Lower lobe of right lung (tissue), 2 donors: ENCODE measurements at places on chromosomes 11 and 22. TPM values are rescaled to one million over a fixed set of nuclear protein-coding genes. Genes with fewer than 3 reads are reported as not detected.

- no peaks in the 10 kb centered on the region for H3K27me3 ChIP-seq
- no peaks in the 10 kb centered on the region for H3K36me3 ChIP-seq
- H3K4me1 ChIP-seq: peaks cover 59% of the 10 kb centered on the region
- no peak overlapping the region for H3K27ac ChIP-seq
Observed at GRCh38 chr11:78798663-78799062, 224.0 kb upstream of the NARS2 start.

DNA sequence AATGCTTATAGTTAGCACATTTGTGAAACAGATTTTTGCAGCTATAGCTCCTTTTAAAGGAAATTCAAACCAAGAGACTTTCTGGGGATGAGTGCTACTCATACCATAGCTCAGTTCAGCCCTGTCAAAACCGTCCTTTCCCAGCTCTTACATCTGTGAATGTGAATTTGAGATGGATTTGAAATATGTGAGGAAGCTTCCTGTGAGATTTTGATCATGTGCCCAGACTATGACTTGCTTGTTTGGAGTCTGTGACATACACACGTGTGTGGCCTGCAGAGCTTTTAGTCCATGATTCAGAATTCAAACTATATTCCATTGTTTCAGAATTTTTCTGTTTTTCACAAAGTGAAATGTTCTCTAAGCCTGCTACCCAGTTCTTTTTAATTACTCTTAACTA is 4.4 kb upstream of the MMP1 start:
- no peak for DNase-seq
- peaks cover 6% of the 10 kb centered on the region for H3K4me1 ChIP-seq
- H3K36me3 ChIP-seq: no peaks in the 10 kb centered on the region
- no peak overlapping the region for H3K27ac ChIP-seq
- no peak overlapping the region for H3K4me3 ChIP-seq

The OLFML1 gene
- 23.2 TPM for total RNA-seq

- H3K27ac ChIP-seq: no peak overlapping the region
- no peak for DNase-seq
- no peaks in the 10 kb centered on the region for H3K4me1 ChIP-seq
- no peak overlapping the region for H3K4me3 ChIP-seq
Observed at GRCh38 chr11:134488512-134488911, 76.5 kb upstream of the B3GAT1 start.

DNA sequence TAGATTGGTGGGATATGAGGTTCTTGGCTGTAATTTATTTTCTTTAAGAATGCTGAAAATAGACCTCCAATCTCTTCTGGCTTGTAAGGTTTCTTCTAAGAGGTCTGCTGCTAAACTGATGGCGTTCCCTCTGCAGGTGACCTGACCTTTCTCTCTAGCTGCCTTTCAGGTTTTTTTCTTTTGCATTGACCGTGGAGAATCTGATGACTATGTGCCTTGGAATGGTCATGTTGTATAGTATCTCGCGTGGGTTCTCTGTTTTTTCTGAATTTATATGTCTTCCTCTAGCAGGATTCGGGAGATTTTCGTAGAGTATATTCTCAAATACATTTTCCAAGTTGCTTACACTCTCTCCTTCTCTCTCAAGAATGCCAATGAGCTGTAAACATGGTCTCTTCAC is 122.2 kb downstream of the DDX10 start:
- H3K27ac ChIP-seq: no peak overlapping the region
- H3K4me1 ChIP-seq: no peaks in the 10 kb centered on the region
- no peak for DNase-seq
- H3K4me3 ChIP-seq: no peak overlapping the region
- H3K27me3 ChIP-seq: no peaks in the 10 kb centered on the region

DNA sequence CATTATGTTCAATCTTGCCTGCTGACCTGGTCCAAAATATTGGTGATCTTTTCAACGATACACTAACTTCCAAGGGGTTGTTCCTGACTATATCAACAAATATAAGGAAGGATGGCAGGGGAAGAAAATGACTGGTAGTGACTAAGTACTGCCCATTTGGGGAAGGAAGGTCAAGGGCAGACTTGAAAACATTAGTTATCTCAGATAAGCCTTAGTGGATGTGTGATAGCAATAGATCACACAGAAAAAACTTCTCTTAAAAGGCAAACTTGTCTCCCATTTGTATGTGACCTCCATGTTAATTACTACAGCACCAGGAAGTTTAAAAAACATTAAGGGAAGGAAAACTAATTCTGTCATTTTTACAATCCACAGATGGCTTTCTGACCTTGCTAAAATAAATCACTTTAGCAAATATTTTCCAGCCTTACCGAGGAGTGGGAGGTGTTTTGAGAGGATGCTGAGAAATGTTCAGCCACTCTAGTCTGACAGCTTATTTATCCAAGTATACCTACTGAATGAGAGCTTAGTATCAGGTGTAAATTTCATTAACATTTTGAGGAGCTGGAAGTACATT is 88.2 kb upstream of the DDI1 start:
- H3K27ac ChIP-seq: no peak overlapping the region
- H3K4me1 ChIP-seq: no peaks in the 10 kb centered on the region
- no peak overlapping the region for H3K4me3 ChIP-seq
- H3K36me3 ChIP-seq: no peaks in the 10 kb centered on the region
- H3K27me3 ChIP-seq: no peaks in the 10 kb centered on the region

DNA sequence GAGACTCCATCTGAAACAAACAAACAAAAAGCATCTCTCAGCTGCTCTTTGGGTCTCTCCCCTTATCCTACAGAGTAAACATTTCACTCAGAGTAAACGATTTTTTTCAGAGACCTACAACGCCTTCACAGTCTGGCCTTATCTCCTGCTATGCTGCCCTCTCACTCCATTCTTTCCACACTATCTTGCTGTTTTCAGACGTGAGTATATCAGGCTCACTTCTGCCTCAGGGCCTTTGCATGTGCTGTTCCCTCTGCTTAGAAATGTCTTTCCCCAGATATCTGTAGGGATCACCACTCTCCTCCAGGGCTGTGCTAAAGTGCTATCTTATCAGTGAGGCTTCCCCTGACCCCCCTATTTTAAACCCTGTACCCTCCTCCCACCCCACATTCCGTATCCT is 6.5 kb downstream of the RIBC2 start:
- H3K27me3 ChIP-seq: no peaks in the 10 kb centered on the region
- no peaks in the 10 kb centered on the region for H3K36me3 ChIP-seq
- H3K4me3 ChIP-seq: no peak overlapping the region
- no peak overlapping the region for H3K27ac ChIP-seq
- no peaks in the 10 kb centered on the region for H3K4me1 ChIP-seq
- DNase-seq: no peak

DNA sequence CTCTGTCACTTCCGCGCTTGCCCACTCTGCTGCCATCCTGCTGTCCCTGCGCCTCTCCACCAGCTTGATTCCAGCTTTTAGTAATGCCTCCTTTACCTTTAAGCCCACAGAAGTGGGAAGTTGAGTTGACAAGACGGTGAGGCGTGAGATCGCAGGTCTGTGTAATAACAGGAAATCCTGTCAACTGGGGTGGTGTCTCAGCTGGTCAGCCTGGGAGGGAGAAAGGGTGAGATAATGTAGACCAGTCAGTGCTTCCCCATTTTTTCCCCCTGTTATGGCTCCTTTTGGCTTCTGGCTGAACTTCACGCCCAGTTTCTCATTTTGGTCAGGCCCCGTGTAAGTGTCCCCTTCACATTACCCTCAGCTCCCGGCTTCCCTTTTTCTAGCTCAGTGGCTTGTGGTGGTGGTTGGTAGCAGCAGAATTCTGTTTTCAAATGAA is 98.9 kb downstream of the TRAF6 start:
- H3K4me3 ChIP-seq: no peak overlapping the region
- H3K27ac ChIP-seq: peak overlapping the region; percentile 67
- H3K36me3 ChIP-seq: peaks cover 10% of the 10 kb centered on the region
- H3K4me1 ChIP-seq: peaks cover 53% of the 10 kb centered on the region
- peak; percentile 60 for DNase-seq

- no peaks in the 10 kb centered on the region for H3K27me3 ChIP-seq
- DNase-seq: no peak
- H3K4me3 ChIP-seq: no peak overlapping the region
Observed at GRCh38 chr11:103536335-103536722, 427.1 kb downstream of the DYNC2H1 start.

- no peaks in the 10 kb centered on the region for H3K27me3 ChIP-seq
- no peak for DNase-seq
- no peak overlapping the region for H3K4me3 ChIP-seq
Observed at GRCh38 chr11:66035653-66036333, 9.5 kb upstream of the CATSPER1 start.

DNA sequence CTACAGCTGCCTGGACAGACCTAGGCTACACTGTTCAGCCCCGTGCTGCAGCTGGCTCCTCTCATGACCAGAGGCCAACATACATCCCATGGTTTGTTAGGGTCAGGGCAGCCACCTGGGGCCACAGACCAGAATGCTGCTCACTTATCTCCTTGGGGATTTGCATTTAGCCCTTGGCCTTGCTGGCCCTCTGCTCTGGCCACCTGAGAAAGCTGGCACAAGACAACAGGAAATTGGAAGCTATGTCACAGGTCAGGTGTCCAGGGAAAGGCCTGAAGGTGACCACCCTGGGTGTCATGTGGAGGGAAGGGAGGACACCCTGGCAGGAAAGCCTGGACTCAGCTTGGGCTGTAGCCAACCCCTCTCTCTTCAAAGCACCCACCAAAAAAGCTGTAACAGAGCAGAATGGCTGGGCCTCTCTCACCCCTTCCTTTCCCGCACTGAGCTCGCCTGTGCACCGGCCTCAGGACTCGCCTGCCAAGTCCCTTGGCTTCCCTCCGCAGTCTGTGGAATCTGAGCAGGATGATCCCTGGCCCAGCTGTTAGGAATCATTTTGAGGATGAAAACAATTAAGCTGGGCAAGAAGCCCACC is 86.3 kb downstream of the SNX19 start:
- no peak for DNase-seq
- H3K27ac ChIP-seq: no peak overlapping the region

GRCh38 chr22:39432361-39432811 is 24.4 kb upstream of the MGAT3 start:
- peak overlapping the region; percentile 85 for H3K27ac ChIP-seq
- no peak overlapping the region for H3K4me3 ChIP-seq
- no peak for DNase-seq
- peaks cover 23% of the 10 kb centered on the region for H3K4me1 ChIP-seq

GRCh38 chr22:40452730-40453487 is 82.5 kb downstream of the SGSM3 start:
- no peaks in the 10 kb centered on the region for H3K36me3 ChIP-seq
- no peak for DNase-seq
- no peaks in the 10 kb centered on the region for H3K27me3 ChIP-seq
- H3K27ac ChIP-seq: peak overlapping the region; percentile 7
- peaks cover 61% of the 10 kb centered on the region for H3K4me1 ChIP-seq
- H3K4me3 ChIP-seq: no peak overlapping the region

The OR52N4 gene
- total RNA-seq: not detected

The PGR gene
- 1.9 TPM for total RNA-seq

DNA sequence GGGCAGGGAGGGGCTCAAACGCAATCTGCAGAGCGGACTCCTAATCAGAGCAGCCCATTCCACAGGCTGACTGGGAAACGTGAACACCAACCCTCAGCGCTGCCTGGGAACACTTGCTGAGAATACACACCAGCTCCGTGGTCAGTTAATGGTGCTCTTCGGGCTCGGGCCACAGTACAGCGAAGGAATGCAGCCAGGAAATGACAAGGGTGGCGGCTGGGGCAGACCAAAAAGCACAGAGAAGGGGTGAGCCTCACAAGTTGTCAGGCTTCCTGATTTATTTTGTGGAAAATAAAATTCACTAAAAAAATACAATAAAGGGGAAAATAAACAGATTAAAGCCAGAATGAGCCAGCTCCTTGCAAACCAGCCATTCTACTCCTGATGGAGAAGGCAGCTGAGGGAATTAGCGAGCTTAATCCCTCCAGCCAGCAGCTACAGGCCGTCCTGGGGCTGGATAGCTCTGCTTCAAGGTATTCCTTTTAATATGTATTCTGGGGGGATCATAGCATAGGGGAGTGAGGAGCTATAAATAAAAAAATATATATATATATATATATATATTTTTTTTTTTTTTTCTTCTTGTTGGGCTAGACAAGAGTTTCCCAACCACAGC is 165.5 kb upstream of the NTM start:
- no peaks in the 10 kb centered on the region for H3K27me3 ChIP-seq
- no peak for DNase-seq
- H3K4me1 ChIP-seq: no peaks in the 10 kb centered on the region
- no peaks in the 10 kb centered on the region for H3K36me3 ChIP-seq
- H3K4me3 ChIP-seq: no peak overlapping the region

DNA sequence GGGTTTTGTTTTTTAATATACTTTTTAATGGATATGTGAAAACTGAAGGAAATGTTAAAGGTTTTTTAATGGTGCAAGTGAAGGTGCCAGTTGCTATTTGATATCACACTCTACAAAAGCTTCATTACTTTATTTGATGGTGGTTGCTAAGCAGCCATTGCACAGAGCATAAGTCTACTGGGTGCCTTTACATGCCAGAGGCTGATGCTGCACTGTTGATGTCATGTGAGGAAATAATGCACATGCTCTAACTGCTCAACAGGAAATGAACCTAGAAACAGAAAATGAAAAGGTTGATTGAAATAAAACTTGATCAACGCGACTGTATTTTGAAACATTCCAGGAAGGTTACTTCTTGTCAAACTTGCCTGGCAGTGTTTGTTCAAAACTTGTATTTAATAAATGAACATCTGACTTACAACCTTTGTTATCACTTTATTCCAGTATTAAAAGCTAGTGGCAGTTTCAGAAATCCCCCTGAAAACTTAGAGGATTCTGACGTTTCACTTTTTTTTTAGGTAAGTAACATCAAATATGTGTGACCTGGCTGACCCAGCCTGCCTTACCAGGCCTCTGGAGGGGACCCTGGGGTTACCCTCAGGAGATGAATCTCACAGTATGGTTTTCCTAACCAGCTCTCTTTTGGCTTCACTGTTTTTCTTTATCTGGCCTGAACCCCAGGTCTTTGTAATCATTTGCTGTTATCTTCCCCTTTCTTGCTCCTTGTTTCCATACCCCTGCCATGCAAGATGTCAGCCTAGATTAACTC is 2.4 kb upstream of the ATP5MG start:
- peaks cover 37% of the 10 kb centered on the region for H3K36me3 ChIP-seq
- H3K27ac ChIP-seq: peak overlapping the region; percentile 8
- no peaks in the 10 kb centered on the region for H3K27me3 ChIP-seq
- H3K4me3 ChIP-seq: no peak overlapping the region

DNA sequence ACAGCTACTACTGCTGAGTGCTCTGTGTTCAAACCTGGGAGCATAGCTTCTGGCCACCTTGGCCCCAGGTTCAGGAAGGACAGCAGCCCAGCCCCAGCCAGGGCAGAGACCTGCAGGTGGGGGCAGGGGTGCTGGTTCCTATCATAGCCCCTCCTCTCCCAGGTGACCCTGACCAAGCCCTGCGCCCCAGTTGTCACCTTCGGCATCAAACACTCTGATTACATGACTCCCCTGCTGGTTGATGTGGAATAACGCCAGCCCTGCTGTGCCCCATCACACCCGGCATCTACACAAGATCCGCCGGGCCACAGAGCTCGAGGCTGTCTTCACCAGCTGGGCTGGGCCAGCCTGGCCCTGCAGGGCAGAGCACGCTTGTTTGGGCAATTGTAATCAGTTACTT is 6.9 kb downstream of the SCGB1C1 start:
- H3K27me3 ChIP-seq: no peaks in the 10 kb centered on the region
- H3K4me3 ChIP-seq: no peak overlapping the region
- no peak overlapping the region for H3K27ac ChIP-seq
- peak; percentile 35 for DNase-seq
- H3K36me3 ChIP-seq: peaks cover 34% of the 10 kb centered on the region
